ENCODE measurements at places on chromosomes 13 and 19. TPM values are rescaled to one million over a fixed set of nuclear protein-coding genes. Genes with fewer than 3 reads are reported as not detected.

ZNF557 gene
- total RNA-seq = 5.2 TPM

MADCAM1 gene
- total RNA-seq = 0.17 TPM

ZNF415 gene
- 2.2 TPM for total RNA-seq

CALR gene
- total RNA-seq = 1,812 TPM

PSG11 gene
- not detected for total RNA-seq

U2AF2 gene
- 142 TPM for total RNA-seq

WASF3 gene
- total RNA-seq = 3.8 TPM

Measured in epithelial cell of proximal tubule (primary cell).